ENCODE measurements at places on chromosomes 16 and 17.

DNA sequence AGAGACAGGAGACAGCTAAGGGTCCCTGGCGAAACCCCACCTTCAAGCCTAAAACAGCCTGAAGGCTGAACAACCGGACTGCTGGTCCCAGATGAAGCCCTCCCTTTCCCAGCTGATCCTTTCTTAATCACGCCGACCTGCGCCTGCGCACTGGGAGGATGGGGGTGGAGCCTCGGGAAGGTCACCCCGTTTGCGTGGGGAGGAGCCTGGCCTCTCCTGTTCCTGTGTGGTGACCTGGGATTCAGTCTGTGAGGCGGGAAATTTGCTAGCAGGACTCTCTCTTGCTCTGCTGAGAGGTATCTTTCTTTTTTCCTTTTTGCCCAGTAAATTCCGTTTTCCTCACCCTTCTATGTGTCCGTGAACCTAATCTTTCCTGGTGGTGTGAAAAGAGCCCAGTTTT, 9.6 kb downstream of the FAM20A start:
- DNase-seq = no peak

DNA sequence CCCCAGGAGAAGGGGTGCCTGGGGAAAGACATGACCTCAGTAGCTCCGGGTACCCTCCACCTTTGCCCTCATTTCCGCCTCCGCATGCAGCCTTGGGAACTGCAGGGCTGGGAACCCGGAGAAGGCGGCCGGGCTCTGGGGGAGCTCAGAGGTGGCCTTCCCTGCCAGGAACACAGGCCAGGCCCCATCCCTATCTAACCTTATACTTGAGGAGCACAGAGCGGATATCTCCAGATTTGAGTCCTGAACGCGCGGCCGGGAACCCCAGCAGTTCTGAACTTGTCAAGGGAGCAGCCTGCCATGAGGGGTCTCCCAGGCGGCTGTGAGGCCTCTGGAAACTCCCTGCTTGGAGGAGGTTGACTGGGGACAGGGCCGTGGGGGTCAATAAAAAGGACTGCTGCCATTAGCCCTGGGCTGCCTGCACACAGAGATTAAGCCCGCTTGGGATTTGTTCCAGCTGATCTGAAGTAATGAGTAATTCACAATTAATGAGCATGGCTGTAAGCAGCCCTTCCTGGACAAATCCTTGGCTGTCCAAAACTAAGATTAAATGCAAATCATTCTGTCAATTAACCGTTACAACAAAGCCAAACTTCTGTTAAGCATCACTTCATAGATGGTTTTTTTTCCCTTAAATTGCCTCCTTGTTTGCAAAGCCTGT, 26.3 kb upstream of the METRNL start:
- DNase-seq = no peak

DNA sequence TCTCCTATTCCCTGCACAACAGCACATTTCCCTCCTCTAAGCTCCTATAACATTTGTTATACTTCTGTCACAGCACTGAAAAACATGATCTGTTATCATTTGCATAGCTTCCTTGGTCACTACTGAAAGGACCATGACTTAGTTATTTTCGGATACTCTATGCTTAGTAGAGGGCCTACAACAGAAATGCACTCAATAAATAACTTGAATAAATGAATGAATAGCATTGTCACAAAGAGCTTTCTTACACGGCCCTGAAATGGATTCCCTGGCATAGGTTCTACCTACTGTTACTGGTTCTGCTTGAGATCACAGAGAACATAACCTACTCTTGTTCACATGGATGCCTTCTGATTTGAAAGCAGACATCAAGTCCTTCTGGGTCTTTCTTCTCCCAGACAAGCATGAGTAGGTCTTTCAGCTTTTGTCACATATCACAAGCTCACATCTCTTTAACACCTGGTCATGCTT, 41.6 kb downstream of the MYO1D start:
- no peak for DNase-seq

- no peak for DNase-seq
Measured at GRCh38 chr17:82611140-82612058, 36.8 kb downstream of the WDR45B start.

DNA sequence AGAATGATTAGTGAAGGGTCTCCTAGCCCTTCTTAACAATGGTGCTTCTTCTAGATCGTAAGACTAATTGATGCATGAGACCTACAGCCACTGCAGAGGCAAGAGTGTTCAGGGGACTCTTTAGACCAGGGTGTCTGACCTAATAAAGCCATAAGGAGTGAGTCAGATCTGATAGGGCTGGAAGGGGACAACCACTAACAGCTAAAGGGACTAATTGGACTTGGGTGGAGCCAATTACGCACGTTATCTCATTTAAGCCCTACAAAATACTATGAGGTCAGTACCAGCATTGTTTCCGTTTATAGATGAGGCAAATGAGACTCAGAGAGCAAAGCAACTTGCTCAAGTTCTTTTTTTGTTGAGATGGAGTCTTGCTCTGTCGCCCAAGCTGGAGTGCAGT, 14.5 kb upstream of the RNF222 start:
- DNase-seq = no peak

All from GM04503 (cell line).